Nephron progenitor cell (in vitro differentiated cells): ENCODE measurements at places on chromosomes 2 and 18.

GRCh38 chr2:100394111-100394641 is 23.3 kb downstream of the CHST10 start:
- DNase-seq = peak; percentile 32

GRCh38 chr2:229780856-229781773 is 66.8 kb upstream of the DNER start:
- peak; percentile 8 for DNase-seq

DNA sequence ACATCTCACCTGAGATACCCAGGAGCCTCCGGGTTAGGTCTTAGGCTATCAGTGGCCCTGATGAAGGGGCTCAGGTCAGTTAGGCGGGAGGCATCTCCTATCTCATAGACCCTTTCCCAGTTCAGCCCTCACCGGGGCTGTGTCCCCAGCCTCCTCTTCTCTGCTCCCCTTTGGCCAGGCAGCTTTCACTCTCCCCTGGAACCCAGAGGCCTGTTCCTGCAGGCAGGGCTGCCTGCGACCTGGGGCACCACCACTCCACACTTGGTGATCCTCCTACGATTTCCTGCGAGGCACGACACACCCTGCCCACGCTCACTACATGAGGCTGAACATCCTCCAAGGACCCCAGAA is 51.2 kb downstream of the SFXN5 start:
- no peak for DNase-seq

GRCh38 chr2:23256643-23257042 is 128.3 kb upstream of the KLHL29 start:
- no peak for DNase-seq

GRCh38 chr2:76154981-76155380 is 444.3 kb upstream of the GCFC2 start:
- DNase-seq = no peak

DNA sequence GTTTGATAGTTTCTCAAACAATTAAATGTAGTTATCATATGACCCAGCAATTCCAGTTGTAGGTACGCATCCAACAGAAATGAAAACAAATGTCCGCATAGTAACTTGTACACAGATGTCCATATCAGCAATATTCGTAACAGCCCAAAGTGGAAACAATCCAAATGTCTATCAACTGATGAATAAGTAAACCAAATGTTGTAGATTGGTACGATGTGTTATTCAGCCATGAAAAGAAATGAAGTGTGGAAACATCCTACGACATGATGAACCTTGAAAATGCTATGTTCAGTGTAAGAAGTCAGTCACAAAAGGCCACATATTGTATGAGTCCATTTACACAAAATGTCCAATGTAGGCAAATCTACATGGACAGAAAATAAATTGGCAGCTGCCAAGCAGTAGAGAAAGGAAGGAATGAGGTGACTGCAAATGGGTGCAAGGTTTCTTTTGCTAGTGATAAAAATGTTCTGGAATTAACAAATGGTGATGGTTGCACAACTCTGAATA is 26.9 kb downstream of the GAREM1 start:
- no peak for DNase-seq

GRCh38 chr2:160354677-160355076 is 138.9 kb downstream of the RBMS1 start:
- no peak for DNase-seq

DNA sequence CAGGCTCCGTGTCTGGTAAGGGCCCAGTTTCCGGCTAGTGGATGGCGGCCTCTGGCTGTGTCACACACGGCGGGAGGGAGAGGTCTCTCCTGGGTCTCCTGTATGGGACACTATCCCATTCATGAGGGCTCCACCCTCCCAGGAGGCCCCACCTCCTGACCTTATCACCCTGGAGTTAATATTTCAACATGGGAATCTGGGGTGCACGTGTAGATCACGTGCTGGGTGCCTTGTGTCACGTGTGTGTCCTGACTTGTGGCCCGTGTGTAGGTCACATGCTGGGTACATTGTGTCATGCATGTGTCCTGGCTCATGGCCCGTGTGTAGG is 9.9 kb downstream of the NEU4 start:
- DNase-seq = no peak

DNA sequence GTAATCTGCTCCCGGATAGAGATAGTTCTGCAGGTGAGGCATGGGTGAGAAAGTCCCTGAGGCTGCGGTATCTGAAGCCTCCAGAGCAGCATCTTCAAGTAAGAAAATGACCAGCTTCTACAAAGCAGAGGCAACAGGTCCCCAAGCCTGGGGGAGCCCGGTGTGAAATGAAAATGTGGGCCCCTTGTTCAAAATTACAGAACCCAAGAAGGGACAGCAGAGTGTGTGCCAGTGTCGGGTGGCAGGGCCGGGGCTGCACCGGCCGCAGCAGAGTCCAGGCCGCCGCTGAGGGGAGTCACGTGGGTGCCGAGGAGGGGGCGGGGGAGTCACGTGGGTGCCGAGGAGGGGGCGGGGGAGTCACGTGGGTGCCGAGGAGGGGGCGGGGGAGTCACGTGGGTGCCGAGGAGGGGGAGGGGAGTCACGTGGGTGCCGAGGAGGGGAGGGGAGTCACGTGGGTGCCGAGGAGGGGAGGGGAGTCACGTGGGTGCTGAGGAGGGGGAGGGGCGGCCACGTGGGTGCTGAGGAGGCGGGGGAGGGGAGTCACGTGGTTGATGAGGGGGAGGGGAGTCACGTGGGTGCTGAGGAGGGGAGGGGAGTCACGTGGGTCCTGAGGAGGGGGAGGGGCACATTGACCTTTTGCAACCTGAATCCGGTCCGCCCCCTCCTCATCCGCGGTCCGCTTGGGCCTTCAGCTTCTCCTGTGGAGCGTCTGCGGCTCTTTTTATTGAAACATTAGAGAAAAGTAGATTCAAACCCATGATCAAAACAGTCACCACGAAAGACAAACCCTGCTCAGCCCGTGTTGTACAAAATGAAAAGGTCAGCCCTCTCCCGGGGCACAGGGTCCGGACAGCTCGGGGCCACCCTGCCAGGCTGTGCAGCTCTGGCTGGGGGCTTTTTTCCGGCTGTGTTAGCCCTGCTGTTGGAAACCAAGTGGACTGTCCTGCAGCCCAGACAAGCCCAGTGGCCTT is 10.4 kb downstream of the COLEC11 start:
- no peak for DNase-seq

DNA sequence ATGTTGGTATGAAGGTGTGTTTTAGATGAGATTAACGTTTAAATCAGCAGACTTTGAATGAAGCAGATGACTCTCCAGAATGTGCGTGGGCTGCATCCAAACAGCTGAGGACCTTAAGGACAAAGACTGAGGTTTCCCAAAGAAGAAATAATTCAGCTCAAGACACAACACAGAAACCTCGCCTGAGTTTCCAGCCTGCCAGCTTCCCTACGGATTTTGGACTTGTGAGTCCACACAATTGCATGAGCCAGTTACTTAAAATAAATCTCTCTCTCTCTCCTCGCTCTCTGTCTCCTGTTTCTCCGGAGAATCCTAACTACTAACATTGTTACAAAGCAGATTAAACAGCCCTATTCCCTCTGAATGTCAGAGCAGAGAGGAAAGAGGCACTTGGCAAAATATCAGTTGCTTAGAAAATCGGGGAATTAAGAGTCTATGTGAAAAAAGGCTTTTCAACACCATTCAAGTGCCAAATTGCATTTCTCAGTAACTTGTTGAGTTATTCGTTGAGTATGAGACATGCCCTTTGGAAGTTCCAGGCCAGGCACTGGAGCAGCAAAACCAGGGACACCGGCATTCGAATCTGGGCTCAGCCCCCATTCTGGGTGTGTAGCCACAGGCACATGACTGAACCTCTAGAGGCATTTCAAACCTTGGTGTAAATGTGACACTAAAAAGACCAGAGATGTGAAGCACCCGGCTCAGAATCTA is 174.6 kb upstream of the PID1 start:
- no peak for DNase-seq

GRCh38 chr2:219505585-219505984 is 6.9 kb downstream of the GMPPA start:
- no peak for DNase-seq

DNA sequence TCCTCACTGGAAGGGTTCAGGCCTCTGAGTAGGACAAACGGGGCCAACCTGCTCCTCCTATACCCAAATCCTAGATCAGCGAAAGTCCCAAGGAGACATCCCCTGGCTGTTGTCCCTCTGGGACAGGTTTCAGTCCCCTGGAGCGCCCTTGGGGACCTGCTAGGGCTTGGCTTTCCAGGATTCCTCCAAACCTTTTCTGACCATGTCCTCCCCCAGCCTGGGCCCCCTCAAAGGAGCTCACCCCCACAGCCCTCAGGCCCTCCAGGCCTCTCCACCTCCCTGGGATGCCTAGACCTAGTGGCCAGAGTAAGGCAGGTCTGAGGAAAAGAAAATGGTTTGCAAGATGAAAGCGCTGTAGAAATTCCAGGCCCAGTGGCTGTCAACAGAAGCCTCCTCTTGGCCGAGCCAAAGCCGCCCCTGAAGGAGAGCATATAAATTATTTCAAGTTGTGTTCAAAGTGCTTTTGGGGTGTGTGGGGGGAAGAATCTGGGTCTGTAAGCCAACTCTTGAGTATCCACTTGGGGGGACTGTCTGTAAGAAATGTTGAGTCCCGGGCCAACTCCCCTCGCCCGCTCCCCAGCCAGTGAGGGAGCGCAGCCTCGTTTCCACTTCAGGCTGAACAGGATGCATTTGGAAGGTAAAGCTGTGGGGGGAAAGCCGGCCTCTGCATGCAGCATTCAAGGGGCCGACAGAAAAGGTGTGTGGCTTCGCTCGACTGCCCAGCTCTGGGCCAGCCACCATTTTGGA is 158.6 kb downstream of the DYSF start:
- no peak for DNase-seq

GRCh38 chr2:218736531-218736930 is 25.9 kb downstream of the TTLL4 start:
- no peak for DNase-seq

GRCh38 chr2:10720947-10721395 is 459 bp upstream of the ATP6V1C2 start:
- no peak for DNase-seq

DNA sequence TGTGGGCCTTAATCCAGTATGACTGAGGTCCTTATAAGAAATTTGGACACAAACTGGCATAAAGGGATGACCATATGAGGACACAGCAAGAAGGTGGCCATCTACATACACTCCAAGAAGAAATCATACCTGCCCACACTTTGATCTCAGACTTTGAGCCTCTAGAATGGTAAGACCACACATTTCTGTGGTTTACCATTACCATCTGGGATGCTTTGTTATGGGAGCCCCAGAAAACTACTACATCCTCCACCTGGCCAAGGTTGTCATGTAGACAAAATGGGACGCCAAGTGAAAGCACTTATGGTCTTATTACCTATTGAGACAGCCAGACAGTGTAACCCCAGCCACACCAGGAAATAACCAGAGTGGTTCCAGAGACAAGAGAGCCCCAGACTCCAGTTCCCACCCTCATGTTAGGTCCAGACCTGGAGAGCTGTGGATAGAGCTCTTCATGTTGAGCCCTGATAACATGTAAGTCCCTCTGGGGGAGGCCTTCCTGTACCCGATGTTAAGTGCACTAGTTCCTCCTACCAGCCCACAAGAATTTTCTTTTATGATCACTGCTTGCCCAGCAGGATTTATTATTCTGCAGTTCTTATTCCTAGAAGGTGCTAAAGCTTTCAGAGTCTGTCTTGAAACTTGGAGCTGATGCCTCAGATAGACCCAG is 4.6 kb upstream of the ADD2 start:
- no peak for DNase-seq

- no peak for DNase-seq
These were observed 1434.4 kb downstream of the LRP1B start for GRCh38 chr2:140696449-140696848.

DNA sequence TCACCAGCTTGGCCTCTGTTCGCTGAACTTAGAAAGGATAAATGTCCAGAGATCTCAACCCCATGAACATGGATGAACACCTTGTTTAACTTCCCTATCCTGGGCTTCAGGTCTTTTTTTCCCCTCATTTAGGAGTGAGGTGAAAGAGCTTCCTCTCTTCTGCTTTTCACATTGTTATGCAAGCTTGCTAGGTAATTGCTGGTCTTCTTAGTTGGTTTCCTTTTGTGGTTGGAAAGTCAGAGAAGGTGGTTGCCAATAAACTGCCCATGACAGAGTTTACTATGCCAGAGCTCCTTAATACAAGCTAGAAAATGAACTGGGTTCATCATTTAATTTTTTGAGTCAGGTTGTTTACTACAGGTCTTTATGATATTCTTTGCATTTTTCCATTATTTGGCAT is 16.6 kb downstream of the SLC9A4 start:
- no peak for DNase-seq

GRCh38 chr2:122660786-122661634 is 905.6 kb downstream of the TSN start:
- peak; percentile 26 for DNase-seq

DNA sequence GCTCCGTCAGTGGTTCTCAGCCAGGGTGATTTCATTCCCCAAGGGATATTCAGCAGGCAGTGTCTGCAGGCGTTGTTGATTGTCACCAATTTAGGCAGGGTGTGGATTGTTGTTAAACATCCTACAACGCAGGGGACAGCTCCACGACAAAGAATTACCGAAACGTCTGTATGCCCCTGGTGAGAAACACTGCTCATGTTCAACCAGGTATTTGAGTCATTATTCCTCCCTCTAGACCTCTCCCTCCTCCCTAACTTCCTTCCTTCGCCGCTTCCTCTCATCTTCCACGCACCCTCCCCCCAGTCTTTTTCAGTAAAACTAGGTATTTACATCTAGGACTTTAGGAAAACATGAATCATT is 50.8 kb downstream of the NCK2 start:
- DNase-seq = no peak

DNA sequence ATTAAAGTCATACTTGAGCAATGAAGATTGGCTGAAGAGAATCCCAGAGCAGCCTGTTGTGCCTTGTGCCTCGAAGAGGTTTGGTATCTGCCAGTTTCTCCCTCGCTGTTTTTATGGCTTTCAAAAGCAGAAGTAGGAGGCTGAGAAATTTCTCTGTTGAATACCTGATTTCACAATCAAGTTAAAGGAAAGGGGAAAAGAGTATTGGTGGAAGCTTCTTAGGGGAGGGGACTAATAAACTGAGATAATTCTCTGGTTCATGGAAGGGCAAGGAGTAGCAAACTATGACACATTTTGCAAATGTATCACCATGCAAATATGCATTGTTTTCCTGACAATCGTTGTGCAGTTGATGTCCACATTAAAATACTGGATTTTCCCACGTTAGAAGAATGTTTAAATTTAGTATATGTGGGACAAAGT is at the start of gene IL1B:
Gene IL1B (minus strand): TSS at position 85 of the 423 bp plus-strand sequence. CDS start 550 bp downstream, outside the sequence.
- DNase-seq = no peak

GRCh38 chr18:1425679-1426078 is 521.0 kb downstream of the ADCYAP1 start:
- no peak for DNase-seq

- DNase-seq = no peak
These were observed 791.4 kb upstream of the FANCL start for GRCh38 chr2:59032499-59032898.

DNA sequence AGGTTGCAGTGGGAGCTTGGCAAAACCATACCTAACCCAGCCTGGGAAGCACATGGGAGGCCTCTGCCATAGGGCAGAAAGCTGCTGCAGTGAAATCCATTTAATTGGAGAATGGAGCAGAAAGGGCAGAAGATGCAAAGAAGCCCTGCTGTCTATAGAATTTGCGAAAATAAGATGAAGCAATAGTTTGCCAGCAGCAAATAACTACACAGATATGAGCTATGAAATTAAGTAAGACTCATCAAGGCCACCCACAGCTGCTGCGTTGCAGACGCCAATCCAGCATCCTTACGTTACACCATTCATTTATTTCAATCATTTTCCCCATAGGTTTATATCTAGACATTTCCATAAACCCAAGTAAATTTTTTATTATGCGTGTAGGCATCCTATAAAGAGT is 21.1 kb downstream of the ATP8B1 start:
- DNase-seq = no peak
